ENCODE measurements at places on chromosomes 16 and 17.

- no peak for DNase-seq
Measured at GRCh38 chr16:19808061-19808641, 76.5 kb downstream of the GPRC5B start.

DNA sequence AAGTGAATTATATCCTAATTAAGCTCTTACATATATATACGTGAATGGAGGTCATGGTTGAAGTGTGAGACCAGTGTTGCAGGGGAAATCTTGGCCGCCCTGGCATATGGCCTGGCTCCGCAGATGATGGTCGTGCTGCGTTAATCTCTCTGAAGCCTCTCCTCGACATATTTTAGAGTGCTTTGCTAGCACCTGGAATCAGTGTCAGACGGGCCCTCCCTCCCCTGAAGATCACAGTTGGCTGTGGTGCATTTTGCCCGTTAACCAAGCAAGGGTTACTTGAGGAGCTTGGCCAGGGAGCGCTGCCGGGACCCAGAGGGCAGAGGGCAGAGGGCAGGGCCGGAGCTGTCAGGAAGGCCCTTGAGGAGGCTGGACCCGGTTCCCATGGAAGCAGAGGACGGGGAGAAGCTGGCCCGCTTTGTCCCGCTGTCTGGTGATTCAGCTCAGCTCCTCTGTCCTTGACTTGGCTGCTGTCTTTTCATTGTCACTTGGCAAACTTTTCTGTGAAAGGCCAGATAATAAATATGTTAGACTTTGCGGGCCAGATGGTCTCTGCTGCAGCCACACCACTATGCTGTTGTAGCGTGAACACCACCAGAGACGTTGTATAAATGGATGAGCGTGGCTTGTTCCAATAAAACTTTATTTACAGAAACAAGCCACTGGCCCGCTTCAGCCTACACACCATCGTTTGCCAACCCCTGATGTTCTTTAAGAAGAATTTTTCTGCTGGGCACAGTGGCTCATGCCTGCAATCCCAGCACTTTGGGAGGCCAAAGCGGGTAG is 32.3 kb downstream of the CIBAR2 start:
- DNase-seq, result no peak

- no peak for DNase-seq
Measured at GRCh38 chr16:55568207-55568606, 1.7 kb downstream of the CAPNS2 start.

GRCh38 chr16:710500-711075 is 4.3 kb upstream of the METRN start:
- no peak for DNase-seq

Data from head of caudate nucleus (tissue), 42 donors.